Stromal cell of bone marrow (primary cell): ENCODE measurements at places on chromosomes 1 and 21.

DNA sequence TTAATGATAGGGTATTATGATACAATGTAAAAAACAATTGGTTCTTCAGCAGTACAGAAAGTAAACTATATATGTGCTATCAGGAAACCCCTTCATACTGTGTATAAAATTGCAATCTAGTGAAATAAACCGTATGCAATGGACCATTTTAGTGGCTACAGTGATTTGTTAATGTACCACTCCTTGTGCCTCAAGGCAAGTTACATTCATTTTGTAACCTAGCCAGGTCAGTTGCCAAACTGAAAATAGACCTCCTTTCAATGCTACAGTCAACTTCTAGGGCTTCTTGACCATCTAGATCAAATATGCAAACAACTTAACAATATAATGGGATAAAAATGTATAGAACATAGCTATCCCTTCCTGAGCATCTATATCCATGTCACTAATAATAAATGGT is 52.0 kb upstream of the RAVER2 start:
- no peak for DNase-seq

DNA sequence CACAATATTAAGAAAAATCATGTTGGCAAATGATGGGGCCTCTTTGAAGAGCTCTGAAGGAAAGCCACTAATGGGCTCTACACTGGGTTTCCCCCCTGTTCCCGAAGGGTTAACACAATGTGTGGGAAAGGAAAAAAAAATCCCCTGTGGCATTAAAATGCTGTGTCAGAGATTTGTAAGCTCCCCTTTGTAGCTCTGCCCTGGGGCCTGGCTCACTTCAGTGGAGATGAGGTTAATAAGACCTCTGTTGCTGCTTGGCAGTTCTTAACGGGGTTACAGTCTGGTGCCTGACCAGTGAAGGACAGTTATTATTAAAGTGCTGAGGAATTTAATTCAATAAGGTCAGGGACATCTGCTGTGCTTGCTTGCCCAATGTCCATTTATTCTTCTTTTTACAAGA is 129.7 kb upstream of the UBE2U start:
- DNase-seq: no peak

DNA sequence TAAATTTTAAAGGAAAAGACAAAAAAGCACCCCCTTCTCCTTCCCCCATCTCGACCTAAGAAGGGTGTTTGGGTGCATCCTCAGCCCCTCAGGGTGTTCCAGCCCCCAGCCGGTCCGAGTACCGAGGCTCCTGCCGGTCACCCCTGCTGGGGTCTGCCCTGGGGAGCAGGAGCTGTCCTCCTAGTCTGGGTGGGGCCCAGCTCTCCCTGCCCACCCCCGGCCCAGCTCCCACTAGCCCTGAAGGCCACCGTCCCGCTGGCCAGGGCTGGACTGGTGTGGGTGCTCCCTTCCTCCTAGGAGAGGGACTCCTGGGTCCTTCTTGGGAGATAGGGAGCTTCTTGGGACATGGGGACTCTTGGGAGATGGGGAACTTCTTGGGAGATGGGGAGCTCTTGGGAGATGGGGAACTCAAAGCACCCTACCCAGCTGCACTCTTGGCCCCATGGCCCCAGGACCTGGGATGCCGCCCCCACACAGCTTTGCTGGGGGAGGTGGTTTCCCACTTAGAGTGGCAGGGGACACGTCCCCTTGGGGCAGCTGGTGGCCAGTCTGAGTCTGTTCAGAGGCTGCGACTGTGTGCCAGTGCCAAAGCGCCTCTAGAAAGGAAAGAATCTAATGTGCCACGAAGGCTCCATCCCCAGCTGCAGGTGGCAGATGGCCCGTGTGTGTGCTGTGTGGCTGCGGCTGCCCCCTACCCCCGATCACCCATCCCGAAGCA is 44.5 kb downstream of the MORN1 start:
- no peak for DNase-seq

DNA sequence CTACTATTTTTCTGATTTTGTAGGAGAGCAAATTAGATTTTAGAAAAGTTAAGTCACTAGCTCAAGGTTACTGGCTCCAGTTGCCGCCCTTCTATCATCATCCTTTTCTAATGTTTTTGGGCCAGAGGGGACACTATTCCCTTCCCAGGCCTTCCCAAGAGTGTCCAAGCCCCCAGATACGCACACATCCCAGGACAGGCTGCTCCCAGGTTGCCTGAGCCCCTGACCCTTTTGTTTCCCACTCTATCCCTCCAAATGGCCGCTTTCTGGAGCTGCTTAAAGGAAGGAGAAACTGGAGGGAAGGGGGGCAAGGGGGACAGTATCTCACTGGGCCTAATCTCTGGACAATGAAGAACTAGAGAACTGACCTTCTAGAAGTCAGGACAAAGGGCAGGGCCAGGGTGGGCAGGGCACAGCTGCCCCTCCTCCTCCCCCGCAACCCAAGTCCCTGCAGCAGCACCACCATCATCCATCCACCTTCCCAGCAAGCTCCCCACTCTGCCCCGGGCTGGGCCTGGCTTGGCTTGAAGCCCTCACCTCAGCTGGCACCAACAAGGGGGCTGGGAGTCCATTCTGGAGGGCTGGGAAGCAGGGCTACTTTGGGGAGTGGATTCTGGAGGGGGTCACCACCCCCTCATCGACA is 1.1 kb upstream of the MAP7D1 start:
- DNase-seq: no peak

- DNase-seq: no peak
Observed at GRCh38 chr1:53362270-53362669, 34.4 kb upstream of the LRP8 start.

DNA sequence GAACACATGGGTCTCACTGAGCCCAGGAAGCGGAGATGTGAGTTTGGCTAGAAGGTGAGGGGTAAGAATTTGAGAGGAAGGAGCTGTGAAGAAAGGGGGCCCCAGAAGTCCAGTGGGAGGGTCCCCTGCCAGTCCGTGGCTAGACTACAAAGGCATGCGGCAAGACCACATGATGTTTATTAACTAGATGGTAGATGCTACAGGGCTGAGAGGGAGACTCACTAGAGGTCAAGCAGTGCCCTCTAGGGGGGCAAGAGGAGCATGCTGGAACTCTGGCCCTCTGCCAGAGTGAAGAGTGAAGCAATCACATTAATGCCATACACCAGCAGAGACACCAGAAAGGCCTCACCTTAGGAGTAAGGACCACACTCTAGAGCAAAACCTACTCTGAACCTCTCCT is 12.2 kb downstream of the KIAA0319L start:
- no peak for DNase-seq

DNA sequence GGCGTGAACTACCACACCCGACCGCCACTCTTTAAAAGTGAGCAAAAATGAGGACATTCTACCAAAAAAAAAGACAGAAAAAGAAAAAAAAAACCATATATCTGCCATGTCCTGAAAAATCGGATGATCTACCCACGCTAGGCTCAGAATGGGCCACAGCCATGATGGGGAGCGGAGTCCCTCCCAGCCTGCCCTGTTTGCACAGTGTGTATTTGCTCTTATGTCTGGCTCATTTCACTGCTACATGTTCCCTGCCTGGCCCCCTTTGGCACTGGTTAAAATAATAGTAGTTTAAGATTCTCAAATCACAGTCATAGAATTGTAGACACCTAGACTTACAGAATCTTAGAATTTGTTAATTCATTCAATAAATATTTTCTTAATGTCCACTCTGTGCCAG is 121.9 kb downstream of the PTPRU start:
- DNase-seq: no peak

- no peak for DNase-seq
Observed at GRCh38 chr1:201531551-201532425, 7.1 kb upstream of the NAV1 start.

- no peak for DNase-seq
Observed at GRCh38 chr1:21823206-21823979, 11.3 kb downstream of the LDLRAD2 start.

DNA sequence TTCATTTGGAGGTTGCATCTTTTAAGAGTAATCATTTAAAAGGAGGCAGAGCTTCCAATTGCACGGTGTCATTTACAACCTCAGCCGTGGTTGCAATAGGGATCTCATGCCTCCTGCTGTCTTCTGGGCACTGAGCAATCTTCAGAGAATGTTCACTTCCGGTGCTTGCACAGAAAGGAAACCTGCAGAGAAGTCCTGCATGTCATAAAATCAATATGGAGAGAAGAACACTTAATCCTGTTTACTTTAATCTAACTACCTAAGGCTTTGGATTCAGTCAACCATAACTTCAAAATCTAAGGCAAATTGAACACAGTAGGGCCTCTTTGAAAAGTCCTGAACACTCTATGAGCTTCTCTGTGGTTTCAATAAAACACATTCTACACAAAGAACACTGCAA is 11.3 kb upstream of the MAP10 start:
- no peak for DNase-seq

DNA sequence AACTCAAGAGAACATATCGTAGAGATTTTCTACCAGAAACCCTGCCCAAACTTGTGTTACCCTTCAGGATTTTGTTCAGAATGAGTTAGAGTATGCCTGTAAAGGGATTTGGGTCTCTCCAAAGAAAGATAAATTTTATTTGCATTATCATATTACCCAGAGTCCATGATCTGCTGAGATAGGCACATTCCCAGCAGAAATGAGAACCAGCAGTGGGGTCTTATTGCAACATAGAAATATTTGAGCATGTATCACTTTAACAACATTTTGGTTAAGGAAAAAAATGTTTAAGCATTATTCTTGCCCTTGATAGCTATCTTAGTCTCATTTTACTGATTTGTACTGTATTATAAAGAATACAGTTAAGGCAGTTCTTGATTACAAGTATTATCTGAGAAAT is 10.6 kb downstream of the VCAM1 start:
- no peak for DNase-seq

DNA sequence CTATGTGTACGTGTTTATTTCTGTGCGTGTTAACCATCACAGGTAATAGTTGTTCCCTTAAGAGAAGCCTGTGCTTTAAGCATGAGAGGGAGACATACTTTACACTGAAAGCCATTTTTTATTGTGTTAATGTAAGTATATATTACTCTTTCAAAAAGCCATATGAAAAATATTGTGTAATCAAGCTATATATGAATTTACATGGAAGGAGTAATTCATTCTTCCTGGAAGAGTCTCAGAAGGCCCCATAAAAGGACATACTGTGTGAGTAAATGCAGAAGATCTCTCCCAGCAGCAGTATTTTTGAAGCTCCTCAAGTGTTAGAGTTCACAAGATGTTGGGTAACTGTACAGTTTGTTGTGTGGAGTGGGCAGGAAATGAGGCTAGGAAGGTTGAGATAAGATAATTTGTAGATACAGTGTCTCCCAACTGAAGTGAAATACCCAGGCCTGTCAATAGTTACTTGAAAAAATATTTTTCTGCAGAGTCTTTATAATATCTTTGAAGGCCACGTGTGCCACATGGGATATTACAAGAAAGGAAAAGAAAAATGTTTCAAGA is 138.3 kb downstream of the PTGER3 start:
- no peak for DNase-seq

- DNase-seq: no peak
Observed at GRCh38 chr1:232519186-232519585, 110.7 kb downstream of the SIPA1L2 start.

DNA sequence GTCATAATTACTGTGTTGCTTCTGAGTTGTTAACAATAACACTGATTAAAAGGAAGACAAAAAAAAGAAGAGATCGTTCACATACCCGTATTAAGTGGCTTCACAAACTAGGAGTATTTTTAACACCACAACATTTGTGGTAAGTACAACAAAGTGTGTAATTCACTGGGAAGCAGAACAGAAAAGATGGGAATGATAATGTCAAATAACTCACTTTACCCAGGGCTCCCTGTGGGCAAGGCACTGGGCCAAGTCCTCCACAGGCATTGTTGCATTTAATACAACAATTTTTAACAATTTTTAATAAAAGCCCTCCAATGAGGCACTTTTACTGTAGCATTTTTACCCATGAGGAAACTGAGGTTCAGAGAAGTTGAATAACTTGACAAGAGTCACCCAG is 385.0 kb upstream of the ST6GALNAC5 start:
- DNase-seq: no peak

GRCh38 chr1:15656464-15656863 is 27.7 kb upstream of the PLEKHM2 start:
- DNase-seq: no peak

DNA sequence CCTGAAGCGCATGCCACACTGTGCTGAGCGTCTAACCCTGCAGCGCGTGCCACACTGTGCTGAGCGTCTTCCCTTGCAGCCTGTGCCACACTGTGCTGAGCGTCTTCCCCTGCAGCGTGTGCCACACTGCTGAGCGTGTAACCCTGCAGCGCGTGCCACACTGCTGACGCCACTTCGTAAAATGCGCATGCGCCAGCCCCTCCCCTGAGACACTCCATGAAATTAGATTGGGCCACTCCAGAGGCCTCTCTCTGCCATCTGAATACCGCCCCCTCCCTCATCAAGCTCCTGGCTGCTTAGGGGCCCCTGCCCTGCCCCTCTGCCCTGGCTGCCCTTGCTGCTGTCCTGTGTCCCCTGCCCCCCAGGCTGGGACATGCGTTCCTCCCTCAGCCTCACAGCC is 84.8 kb downstream of the POFUT2 start:
- DNase-seq: no peak

GRCh38 chr1:40949563-40949962 is 29.9 kb upstream of the CTPS1 start:
- DNase-seq: no peak

GRCh38 chr1:8745749-8746390 is 71.6 kb downstream of the RERE start:
- no peak for DNase-seq

DNA sequence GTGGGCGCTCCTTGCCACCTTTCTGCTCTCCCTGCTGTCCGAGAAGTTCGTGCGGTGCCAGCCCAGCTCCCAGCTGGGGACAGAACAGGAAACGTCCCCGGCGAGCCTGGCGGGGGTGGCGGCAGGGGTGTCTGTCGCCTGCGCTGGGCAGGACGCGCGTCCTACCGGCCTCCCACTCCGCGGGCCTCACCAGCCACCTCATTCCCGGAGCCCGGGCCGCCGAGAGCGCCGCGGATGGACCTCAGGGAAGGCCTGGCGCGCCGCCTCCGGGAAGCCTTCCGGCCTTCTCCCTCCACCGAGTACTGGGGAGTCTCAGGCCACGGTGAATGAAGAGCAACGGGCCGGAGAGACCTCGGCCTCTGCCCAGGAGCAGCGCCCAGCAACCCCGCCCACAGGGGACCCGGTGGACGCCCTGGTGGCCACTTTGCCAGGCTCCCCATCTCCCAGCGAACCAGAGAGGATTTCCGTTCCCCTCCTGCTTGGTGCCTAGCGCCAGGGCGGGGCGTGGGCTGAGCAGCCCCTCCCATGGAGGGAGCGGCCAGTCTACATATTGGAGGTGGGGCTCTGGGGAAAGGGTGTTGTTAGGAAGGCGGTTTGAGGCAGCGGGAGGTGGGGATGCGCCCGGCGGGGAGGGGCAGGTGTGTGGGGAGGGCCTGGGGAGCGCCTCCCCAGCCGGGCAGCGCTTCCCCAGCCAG is 9.5 kb upstream of the TNFRSF14 start:
- peak; percentile 51 for DNase-seq

GRCh38 chr1:85188530-85188929 is 12.3 kb downstream of the SYDE2 start:
- DNase-seq: no peak

- DNase-seq: peak; percentile 75
Observed at GRCh38 chr1:202029171-202029665, 18.8 kb downstream of the ELF3 start.

GRCh38 chr1:5110508-5110907 is 456.1 kb downstream of the AJAP1 start:
- DNase-seq: no peak

- DNase-seq: no peak
Observed at GRCh38 chr1:38872401-38873026, 634 bp downstream of the MYCBP start.
